ENCODE measurements at places on chromosomes 5 and 9. TPM values are rescaled to one million over a fixed set of nuclear protein-coding genes. Genes with fewer than 3 reads are reported as not detected.

The CER1 gene
- not detected for polyA plus RNA-seq

The OR1J2 gene
- polyA plus RNA-seq = not detected

The MIER3 gene
- polyA plus RNA-seq = 5.3 TPM

The OTULINL gene
- 77.8 TPM for polyA plus RNA-seq

The PCDHGA2 gene
- not detected for polyA plus RNA-seq

The PLEKHG4B gene
- not detected for polyA plus RNA-seq

The TMOD1 gene
- 4.8 TPM for polyA plus RNA-seq

The SAP30L gene
- polyA plus RNA-seq = 27.1 TPM

The RAPGEF6 gene
- 14.5 TPM for polyA plus RNA-seq

The TMEFF1 gene
- polyA plus RNA-seq = not detected

The SLC34A1 gene
- 0.34 TPM for polyA plus RNA-seq

The MOB3B gene
- 0.27 TPM for polyA plus RNA-seq

The GCNT1 gene
- 4.8 TPM for polyA plus RNA-seq

DNA sequence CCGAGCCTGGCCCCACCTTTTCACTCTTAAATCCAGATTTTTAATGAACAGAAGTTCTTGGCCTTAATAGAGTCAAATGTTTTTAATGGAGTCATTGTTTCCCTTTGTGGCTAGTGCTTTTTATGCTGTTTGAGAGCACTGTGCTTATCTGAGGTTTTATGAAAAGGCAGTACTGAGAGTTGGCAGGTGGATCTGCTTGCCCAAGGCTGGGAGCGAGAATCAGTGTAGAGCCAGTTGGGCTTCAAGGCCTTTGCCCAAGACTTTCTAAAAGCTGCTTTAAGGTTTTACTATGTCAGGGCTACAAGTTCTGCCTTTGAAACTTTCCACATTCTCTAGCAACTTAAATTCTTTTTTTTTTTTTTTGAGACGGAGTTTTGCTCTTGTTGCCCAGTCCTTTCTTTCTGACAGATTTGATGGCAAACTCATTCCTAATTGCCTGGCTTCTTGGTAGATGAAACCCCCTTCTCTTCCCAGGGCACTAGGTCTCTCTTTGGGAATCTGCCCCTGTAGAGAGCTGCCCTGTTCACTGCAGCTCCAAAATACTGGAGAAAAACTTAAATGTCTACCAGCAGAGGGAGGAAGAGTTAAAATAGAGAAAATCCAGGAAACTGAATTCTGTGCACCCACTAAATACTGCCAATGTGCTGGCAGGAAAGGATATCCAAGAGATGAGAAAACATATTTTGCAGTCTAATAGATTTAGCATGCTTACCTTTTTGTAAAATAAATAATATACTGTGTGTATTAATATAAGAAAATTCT, 36.9 kb upstream of the CDK20 start:
- DNase-seq = no peak

GRCh38 chr5:66892716-66893115, 296.5 kb downstream of the MAST4 start:
- no peak for DNase-seq

GRCh38 chr5:157915638-157916037, 56.7 kb upstream of the CLINT1 start:
- no peak for DNase-seq

DNA sequence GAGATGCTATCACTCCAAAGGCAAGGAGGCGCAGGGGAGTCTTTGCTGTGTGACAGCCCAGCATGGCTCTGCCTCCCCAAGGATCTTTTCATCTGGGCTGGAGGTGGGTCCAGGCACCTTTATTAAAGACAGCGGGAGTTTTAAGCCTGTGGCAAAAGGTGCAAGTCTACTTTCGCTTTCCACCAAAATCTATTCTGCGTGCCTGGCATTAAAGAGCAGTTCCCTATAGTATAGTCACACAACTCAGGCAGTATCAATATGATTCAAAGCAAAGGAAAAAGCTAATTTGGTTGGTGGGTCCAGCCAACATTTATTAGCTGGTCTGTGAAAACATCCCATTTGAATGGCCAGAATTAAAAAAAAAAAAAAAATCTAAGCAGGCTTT, 398.7 kb downstream of the EBF1 start:
- no peak for DNase-seq

DNA sequence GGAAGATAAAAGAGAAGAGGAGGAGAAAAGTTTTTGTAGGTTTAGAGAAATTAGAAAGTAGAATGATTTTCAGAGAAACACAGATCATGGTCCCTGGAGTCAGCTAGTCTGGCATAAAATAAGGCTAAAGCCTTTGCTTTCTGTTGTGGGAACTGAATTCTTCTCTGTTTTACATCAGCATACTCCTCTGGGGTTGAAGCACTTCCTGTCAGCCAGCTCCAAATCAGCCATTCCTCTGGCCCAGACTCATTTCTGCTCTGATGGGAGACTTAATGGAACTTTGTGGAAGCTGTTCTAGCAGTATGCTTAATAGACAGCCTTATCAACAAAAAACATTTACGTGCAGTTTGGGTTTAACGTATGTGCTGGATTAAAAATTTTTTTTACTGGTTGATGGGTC, 143.2 kb downstream of the HMHB1 start:
- no peak for DNase-seq

DNA sequence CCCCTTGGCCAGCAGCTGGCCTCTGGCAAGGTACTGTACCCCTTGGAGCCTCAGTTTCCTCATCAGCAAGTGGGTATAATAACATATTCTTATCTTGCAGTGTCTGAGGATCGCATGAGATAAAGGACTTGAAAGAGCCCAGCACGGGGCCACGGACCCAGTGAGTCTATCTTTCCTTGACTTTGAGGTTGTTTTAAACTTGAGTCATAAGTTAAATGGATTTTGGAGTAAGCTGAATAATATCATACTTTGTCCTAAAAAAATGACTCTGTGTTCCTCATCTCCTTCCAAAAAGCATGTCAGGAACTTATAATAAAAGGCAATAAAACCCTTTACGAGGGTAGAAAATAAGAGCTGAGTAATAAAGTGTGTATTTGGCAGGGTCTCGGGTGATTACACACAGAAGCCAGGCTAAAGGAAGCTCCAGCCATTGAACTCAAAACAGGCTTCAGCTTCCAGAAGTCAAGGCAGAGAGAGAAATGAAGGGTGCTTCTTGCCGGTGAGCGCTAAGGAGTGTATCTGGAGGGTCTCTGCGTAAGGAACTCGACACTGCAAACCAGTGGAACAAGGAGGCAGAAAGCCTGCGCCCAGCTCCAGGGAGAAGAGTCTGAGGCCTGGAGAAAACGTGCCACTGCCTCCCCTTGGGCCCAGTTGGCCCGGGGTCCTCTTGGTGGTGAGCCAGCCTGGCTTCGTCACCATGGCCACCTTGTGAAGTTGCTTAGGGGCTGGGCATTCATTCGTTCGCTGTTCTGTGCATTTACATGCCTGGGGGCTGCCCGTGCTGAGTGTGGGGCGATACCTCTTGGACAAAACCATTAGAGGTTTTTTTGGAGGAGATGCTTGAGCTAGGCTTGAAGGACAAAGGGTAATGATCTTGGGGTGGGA, 72.4 kb upstream of the PHYKPL start:
- DNase-seq = no peak

DNA sequence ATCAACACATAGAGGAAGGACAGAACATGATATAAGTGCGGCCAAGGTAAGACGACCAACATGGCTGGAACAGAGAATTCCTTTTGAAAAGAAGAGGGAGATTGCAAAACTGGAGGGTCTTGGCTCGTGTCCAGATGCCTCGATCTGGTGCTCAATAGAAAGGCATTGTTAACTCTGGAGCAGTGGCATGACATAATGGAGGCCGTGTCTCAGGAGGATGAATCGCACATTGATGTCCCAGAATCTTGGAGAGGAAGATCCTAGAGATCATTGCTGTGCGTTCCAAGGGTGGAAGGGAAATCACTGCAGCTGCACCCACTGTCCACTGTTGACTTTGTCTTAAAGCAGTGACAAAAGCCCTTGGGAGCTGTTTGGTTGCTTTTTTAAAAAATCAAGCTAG, 30.9 kb downstream of the GRAMD2B start:
- DNase-seq = no peak

DNA sequence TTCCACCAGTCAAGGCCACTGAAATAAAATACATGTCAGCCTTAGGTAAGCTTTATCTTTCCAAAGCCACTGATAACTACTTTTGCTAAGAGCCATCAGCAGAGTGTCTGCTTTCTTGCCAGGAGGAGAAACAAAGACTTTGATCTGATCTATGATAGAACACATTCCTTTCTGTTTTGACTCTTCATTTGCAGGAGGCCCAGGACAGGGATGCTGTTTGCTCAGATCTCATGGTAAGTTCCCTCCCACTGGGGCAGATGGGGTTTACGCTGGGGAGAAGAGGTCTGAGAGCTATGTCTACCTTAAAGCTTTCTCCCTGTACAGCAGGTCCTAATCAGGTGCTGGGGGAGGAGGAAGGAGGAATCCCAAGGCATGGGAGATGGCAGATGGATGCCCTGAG, 497.6 kb downstream of the NTRK2 start:
- no peak for DNase-seq

DNA sequence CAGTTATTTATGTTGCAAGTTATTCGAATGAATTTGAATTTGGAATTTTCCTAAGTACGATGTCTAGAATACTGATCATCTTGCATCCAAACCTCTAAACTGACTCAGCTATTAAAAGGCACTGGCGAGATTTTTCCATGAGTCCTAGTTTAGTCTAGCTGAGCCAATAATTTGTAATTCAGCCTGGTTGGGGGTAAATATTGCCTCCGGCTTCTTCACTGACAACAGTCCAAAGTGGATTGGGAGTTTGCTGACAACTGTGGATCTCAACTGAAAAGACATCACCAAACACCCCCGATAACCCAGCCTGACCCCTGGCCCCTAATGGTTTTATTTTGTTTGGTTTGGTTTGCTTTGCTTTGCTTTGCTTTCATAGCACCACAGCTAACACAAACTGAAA, 189.8 kb upstream of the DAPK1 start:
- DNase-seq = no peak

GRCh38 chr5:664343-664993, 28.7 kb downstream of the TPPP start:
- DNase-seq = no peak

DNA sequence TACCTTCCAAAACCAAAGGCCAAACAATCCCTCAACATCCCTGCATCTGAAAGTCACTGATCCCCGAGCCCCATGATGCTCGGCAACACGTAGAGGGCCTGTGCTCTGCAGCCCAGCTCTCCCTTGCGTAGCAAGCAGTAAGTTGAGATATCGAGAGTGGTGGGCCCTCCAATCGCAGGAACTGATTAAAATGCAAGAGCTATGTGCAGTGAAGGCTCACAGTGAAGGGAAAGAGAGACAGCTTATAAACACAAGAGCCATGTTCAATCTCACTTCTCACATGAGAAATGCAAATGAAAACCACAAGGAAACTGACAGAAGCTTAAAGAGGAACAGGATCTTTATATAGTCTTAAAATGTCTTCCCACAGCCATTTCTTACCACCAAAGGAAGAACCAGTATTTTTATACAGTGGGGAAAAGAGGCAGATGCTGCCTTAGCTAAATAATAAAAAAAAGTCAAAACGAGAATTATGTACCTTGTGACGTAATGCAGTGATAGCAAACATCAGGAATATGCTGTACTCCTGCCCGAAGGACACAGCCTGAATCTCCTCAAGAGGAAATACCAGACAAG, 24.6 kb downstream of the TTF1 start:
- no peak for DNase-seq

DNA sequence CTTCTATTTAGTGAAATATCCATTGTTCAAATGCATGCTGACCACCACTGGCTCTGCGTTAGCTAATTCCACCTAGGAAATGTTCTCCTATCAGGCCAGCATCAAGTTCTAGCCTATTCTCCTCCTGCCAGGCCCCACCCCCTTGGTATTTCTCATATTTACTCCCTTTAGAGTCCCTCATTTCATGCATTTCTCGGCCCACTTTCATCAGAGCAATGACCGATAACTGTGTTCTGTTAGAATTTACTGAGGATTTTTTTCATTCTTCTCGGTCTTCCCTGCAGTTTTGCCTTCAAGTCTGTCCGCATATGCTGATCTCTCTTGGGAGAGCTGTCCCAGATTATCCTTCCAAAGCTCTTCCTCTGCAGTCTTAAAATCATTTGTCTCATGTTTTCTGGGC, 143.4 kb downstream of the GOLPH3 start:
- no peak for DNase-seq

GRCh38 chr9:134794663-134795370, 85.8 kb upstream of the FCN2 start:
- no peak for DNase-seq

DNA sequence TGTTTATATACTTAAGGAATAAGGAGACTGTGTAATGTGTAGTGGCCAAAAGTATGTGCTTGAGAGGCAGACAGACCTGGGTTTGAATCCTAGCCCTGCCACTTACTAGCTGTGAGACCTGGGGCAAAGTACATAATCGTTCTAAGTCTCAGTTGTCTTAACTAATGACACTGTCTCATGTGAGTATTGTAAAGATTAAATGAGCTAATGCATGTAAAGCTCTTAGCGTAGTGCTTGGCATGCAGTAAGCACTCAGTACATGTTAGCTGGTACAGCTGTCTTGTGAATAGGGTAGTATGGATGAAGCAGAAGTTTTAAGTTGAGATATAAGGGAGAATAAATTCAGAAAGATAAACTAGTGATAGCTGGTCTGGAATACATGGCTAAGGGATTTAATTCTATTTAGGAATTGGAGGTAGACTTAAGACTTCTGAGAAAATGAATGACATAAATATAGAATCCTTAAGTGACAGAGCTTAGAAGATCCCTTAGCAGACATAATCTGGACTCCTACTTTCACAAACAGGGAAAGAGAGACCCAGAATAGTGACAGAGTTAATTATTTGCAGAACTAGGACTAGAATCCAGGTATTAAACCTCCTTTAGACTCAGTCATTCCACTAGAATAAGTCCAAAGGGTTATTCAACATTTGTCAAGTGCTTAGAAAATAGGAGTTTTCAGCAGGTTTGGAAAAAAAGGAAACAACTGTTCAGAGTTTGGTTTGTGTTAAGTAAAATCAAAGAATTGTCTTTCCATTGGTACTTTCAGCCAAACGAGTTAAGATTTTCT, 13.1 kb downstream of the GPR21 start:
- DNase-seq = no peak

DNA sequence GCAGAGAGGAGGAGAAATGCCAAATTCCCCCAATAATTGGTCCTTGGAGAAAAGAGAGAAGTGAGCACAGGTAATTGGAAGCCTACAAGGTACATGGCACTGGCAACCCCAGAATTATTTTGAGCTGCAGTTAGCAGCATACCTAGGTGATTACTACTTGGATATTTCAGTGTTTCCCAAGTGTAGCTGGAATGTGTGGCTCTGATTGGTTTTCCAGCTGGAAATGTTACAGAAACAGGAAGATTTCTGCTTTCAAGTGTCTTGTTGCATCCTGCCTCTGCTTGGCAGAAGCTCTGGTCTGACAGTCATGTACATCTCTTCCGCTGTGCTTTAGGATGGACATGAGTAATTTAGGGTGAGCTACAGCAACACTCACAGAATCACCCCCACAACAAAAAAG, 262.1 kb downstream of the ENC1 start:
- DNase-seq = no peak

GRCh38 chr5:29077451-29077850, 2039.1 kb upstream of the CDH9 start:
- DNase-seq = no peak

GRCh38 chr5:62326302-62326701, 20.3 kb downstream of the KIF2A start:
- no peak for DNase-seq
